ENCODE measurements at places on chromosomes 7 and 10. TPM values are rescaled to one million over a fixed set of nuclear protein-coding genes. Genes with fewer than 3 reads are reported as not detected.

The METTL27 gene
- 11.8 TPM for total RNA-seq

The GHRHR gene
- total RNA-seq: not detected

The FAM204A gene
- 35.8 TPM for total RNA-seq

The RARRES2 gene
- 2.4 TPM for total RNA-seq

The SPDYE16 gene
- under 0.01 TPM for total RNA-seq

The PLXNA4 gene
- total RNA-seq: 2.5 TPM

The CDH23 gene
- 0.17 TPM for total RNA-seq

The AKR1C4 gene
- total RNA-seq: not detected

The EVX1 gene
- not detected for total RNA-seq

The GRID2IP gene
- total RNA-seq: under 0.01 TPM
